ENCODE measurements at places on chromosomes 4 and X. TPM values are rescaled to one million over a fixed set of nuclear protein-coding genes. Genes with fewer than 3 reads are reported as not detected.

FABP2 gene
- not detected for polyA plus RNA-seq

GRCh38 chr4:25938787-25939186 lies 24.8 kb downstream of the SMIM20 start:
- peak; percentile 13 for DNase-seq

DNA sequence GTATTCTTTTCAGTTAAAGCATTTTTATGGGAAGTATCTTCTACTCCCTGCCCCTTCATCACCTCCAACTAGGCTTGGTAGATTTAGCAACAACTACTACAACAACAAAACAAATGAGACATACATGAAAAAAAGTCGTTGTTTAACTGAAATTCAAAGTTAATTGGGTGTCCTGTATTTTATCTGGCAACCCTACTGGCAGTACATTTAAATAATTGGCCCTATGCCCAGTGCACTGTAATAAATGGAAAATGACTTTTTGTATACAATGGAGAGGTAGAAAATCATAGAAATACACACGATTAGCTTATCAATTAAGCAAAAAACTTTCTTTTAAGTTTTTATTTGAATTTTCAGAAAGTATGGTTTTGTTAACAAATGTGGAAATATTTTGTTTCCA lies 21.4 kb upstream of the CLGN start:
- no peak for DNase-seq

DNA sequence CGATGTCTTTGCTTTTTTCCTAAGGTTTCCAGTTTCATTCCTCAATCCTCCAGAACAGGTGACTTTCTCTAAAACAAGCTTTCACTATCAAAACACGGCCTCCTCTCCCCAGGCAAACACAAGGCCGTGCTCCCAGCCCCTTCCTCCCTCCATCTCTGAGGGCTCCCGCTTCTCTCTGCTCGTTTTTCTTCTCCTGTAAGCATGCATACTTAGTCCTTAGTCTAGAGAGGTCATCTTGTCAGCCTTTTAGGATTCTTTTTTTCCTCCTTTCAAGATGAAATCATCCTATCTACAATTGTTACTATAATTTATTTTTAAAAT lies 18.7 kb downstream of the DCTD start:
- DNase-seq = no peak

- no peak for DNase-seq
Observed at GRCh38 chr4:55947254-55947882, 1.4 kb upstream of the CEP135 start.

TCEANC gene
- 0.34 TPM for polyA plus RNA-seq

DNA sequence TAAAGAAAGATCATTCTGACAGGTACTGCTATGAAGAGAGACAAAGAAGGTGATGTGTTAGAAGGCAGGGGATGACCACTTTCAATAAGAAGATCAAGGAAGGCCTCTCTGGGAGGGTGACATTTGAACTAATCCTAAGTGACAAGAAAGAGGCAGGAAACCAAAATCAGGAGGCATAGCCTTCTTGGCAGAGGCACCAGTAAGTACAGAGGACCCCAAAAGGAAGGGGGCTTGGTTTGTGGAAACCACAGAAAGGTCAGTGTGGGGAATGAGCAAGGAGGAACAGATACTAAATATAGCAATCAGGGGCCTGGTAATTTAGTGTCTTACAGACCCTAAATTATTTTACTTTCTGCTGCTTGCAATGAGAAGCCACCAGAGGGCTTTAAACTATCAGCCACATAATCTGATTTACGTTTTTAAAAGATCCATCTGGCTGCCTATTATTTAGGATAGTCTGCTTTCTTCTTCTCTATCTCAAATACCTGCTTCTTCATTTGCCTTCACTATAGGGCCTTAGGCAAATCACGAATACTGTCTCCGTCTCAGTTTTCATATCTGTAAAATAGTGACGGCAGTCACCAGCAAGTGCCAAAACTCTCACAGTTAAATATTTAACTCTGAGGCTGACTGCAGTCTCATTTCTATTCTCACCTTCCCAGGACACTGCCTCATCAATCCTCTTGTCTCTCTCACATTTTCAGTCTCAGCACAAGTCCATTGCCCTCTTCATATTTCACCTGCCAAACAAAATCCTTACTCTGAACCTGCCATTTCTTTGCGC lies 16.7 kb downstream of the NR3C2 start:
- no peak for DNase-seq

SSX2 gene
- not detected for polyA plus RNA-seq

- no peak for DNase-seq
Observed at GRCh38 chr4:164748375-164748774, 5.6 kb upstream of the SMIM31 start.

DNA sequence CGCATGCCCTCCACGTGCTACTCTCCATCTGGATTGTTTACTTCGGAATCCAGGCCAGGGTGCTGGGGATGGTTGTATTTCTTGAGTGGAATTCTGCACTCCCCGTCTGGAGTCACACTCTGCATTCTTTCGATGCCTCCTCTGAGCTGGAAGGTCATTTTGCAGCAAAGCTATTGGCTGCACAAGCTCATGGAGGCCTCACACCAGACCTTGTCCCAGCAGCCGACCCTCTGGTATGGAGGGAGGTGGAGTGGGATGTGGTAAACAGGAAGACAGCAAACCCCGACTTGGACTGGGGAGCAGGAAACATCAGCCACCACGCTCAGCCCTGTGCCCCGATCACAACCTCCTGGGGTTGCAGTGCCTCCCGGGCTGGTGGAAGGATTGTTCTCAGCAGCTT lies 225.3 kb upstream of the LNX1 start:
- DNase-seq = no peak

GRCh38 chr4:102390438-102390837 lies 45.2 kb upstream of the SLC39A8 start:
- peak; percentile 73 for DNase-seq

DNA sequence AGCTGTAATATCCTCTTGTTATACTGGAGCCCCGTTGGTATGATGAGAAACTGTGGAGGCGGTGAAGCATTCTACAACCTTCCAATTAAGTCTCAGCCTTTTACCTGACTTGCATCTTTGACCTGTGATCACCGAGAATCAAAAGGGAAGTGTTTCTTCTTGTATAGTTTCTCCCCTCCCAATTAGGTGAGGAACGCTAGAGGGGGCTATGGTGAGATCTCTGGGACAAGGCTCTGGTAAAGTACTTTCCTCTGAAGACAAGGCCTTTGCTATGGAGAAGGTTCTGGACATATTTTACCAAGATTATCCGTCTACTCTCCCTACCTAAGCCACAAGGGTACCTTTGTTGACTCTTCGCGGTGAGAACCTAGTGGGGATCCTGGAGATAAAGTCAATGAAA lies 111.3 kb downstream of the CBLL2 start:
- no peak for DNase-seq

DNA sequence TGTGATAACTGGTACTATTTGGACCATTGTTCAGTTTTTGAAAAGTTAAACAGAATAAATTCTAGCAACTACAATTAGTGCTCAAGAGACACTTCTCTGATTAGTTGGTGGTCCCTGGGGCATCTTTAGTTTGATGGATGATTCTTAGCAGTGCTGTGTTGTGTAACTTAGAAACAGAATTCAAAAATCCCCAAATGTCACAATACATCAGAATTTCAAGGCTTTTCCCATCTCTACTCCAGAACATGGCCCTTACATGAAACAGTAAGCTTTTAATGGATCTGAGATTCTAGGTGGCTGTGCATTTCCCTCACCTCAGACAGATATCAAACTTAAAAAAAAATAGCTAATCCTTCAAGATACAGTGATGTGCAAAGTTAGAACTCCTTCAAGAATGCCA lies 104.4 kb upstream of the CXCL13 start:
- DNase-seq = no peak

- DNase-seq = no peak
Observed at GRCh38 chr4:42655921-42656678, 805 bp downstream of the ATP8A1 start.

CDKL5 gene
- polyA plus RNA-seq = 0.27 TPM

DNA sequence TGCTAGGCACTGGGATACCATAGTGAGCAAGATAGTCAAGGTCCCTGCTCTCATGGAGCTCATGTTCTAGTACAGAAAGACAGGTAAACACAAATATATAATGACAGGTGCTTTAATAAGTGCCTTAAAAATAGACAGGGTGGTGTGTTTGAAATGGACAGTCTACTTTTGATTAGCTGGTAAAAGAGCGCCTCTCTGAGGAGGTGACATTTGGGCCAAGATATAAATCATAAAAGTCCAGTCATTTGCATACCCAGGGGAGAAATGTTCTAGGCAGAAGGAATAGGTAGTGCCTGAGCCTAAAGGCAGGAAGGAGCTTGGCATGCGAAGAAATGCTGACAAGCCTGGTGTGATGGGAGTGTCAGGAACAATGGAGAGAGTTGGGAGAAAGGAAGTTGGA lies 83.6 kb downstream of the DNAAF6 start:
- no peak for DNase-seq

GRIA2 gene
- not detected for polyA plus RNA-seq

DNA sequence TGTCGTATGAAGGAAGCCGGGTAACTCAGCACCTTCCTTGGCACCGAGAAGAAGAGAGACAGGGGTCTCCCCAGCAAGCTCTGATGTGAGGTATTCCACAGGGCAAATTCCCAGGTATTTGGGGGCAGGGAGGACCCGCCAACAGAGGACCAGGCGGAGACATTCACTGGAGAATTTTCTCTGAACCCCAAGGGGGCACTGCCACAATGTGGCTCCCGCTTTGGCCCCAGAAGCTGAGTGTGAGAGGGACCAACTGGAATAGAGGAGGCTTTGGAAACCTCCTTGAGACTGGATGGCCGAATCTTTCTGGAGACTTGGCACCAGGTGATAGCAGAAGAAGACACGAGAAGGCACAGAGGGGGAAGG lies 735 bp upstream of the GABRE start:
- no peak for DNase-seq

CCNA2 gene
- 42.7 TPM for polyA plus RNA-seq

- DNase-seq = no peak
Observed at GRCh38 chrX:151830911-151831310, 81.8 kb upstream of the MAGEA4 start.

DNA sequence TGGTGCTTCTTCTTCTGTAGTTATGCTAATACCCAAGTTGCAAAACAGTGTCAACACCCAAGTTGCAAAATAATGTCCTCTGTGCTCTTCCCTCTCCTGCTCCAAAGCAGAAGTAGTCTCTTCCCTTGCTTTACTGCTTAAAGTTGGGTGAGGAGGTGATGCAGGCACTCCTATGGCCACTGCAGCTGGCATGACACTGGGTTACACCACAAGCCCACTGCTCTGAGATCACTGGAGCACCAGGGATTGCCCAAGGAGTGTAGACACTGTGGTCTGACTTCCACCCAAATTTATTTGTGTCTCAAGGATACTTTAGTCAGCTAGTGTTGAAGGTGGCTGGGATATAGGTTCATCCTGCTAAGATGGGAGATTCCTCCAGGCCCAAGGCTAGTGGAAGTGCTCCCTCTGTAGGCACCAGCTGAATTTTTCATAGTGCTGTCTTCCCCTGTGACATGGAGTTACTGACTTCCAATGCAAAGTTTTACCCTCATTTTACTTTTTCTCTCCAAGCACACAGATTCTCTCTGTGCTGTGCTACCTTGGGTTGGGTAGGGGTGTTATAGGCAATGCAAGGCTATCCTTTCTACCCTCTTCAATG lies 196.2 kb upstream of the TENT5D start:
- DNase-seq = no peak

DNA sequence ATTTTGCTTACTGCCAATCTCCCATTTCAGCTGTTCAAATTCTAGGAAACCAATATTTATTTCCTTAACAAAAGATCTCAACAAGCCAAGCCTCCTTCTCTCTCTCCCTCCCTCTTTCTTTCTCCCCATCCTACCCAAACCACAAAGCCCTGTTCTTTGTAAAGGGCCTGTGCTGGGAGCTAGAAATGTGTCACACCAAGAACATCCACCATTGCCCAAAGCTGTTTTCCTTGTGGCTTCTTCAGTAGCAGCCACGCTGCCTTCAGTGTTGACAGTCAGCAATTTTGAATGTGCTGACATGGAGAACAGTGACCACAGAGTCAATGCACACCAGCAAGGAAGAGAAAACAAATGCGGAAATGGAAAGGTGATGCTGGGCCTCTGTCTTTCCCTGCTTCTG lies 203.0 kb downstream of the MAML3 start:
- no peak for DNase-seq

CXCL5 gene
- 0.39 TPM for polyA plus RNA-seq

STOX2 gene
- polyA plus RNA-seq = 0.14 TPM

DNA sequence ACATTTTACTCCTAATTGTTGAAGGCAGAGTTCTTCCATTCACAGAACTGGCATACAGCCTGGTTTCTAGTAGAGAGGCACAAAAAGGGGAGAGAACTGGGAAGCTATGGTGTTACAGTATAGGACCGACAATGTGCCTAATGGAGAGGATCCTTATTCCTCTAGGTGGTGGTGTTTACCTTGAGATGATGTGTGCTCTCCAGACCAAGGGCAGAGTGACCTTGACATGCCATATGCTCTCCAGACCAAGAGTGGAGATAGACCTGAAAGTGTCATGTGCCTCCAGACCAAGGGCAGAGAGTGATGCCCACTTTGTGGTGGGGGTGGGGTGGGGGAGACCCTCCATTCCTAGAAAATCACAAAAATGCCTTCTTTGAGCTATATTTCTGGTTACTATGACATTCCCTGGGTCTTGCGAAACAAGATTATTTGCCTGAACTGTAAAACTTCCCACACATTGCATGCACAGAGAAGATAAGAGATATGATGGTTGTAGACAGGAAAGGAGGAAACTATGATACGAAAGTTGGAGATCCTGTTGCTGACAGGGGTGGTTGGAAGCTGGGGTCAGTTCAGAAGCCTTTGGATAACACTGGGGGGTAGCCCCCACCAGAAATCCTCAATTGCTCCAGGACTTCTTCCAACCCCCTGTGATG lies 119.7 kb downstream of the TEX13C start:
- DNase-seq = no peak

FAM47A gene
- not detected for polyA plus RNA-seq

DNA sequence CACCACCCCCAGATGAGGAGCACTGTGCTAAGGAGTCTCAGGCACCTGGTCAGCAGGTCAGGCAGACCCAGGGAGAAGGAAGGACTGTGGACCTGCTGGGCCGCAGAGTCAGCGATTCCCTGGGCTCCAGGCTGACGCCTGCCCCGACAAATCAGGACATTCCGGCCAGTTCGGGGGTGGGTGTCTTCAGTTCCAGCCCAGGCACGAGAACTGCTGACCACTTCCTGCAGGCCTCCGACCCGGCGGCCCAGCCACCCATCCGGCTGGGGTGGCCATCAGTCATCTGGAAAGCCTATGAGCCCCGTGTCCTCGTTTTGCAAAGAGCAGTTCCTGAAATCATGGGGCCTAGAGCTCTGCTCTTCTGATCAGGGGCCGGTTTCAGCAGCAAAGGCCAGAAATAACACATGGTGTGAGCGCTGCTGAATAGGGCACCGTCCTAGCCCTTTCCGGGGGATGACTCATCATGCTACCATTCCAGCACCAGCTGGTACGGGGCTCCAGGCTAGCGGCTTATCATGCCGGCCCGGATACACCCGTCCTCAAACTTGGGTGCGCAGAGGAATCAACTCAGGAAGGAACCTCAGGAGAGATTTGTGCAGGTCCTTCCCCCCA lies 7.8 kb upstream of the SH3TC1 start:
- peak; percentile 68 for DNase-seq

Data from foreskin keratinocyte (primary cell).